ENCODE measurements at places on chromosomes 6 and 20. TPM values are rescaled to one million over a fixed set of nuclear protein-coding genes. Genes with fewer than 3 reads are reported as not detected.

The PCSK2 gene
- not detected for total RNA-seq

The CRISP3 gene
- total RNA-seq, result not detected

The IMPG1 gene
- total RNA-seq, result not detected

The GPR6 gene
- total RNA-seq, result not detected

The ELOVL2 gene
- 6.6 TPM for total RNA-seq

Data from A549 treated with CpdA at 1 μM for 4 hours (cell line).